ENCODE measurements at places on chromosomes 1 and 21. TPM values are rescaled to one million over a fixed set of nuclear protein-coding genes. Genes with fewer than 3 reads are reported as not detected.

GRCh38 chr1:64019818-64020217 is 183.6 kb upstream of the UBE2U start:
- no peak for DNase-seq

GRCh38 chr21:45607909-45608295 is 35.6 kb upstream of the PCBP3 start:
- DNase-seq, result no peak

DNA sequence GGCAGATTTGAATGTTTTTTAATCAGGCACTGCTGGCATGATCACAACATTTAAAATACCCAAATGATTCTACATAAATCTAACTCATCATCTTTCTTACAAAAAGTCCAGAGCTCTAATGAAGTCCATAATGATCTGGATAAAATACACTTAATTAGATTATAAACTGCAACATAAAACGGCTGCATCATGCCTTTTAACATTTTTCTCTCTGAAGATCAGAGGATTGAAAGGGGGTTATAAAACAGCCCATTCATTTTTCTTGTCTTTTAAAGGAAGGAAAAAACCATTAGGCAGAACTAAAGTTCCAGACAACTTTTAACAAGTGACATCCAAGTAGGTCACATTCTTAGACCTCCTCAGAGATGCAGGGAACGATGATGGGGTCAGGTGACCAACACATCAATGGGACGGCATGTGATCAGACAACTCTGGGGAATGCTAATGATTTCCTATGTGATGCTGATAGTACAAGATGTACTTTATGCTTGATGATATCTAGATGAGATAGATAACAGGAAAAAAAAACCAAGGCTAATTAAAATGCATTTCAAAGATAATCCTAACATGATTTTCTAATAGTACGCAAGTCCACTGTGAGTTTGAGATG is 455.1 kb downstream of the SMYD3 start:
- no peak for DNase-seq

DNA sequence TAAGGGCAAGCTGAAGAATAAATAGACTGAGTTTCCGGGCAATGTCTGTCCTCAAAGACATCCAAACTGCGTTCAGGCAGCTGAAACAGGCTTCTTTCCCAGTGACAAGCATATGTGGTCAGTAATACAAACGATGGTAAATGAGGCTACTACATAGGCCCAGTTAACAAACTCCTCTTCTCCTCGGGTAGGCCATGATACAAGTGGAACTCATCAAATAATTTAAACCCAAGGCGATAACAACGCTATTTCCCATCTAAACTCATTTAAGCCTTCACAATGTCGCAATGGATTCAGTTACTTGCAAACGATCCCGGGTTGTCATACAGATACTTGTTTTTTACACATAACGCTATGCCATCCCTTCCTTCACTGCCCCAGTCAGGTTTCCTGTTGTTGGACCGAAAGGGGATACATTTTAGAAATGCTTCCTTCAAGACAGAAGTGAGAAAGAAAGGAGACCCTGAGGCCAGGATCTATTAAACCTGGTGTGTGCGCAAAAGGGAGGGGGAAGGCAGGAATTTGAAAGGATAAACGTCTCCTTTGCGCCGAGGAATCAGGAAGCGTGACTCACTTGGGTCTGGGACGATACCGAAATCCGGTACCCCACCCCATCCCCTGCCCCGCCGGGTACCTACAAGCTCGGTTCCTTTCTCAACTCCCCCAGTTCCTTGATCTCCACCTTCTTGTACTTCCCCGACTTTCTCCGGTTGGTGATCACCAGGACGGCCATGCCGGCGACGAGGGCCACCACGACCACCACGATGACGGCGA is 1.3 kb downstream of the TACSTD2 start:
- DNase-seq, result no peak

DNA sequence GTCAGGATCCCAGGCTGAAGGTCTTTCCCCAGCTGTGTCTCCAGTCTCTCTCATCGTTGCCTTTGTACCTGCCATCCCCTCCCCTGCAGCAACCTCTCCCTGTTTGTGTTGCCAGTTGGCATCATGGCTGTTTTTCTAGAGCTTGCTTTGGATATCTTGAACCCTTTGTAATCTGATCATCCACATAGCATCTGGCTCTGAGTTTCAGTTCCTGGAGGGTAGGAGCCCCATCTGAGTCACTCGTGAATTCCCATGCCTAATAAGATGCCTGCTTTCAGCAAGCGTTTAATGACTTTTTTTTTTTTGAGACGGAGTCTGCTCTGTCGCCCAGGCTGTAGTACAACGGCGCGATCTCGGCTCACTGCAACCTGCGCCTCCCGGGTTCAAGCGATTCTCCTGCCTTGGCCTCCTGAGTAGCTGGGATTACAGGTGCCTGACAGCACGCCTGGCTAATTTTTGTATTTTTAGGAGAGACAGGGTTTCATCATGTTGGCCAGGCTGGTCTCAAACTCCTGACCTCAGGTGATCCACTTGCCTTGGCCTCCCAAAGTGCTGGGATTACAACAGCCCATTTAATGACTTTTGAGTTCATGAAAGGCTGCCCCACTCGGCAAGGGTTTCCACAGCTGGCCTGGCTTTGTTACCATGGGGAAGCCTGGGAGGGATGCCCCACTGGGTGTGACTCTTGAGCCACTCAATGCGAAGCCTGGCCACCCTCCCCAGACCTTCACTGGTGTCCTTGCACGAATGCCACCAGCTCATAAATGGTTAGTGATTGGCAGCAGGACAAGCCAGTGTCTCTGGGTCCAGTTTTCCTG is 11.9 kb downstream of the ALPL start:
- DNase-seq, result no peak

DNA sequence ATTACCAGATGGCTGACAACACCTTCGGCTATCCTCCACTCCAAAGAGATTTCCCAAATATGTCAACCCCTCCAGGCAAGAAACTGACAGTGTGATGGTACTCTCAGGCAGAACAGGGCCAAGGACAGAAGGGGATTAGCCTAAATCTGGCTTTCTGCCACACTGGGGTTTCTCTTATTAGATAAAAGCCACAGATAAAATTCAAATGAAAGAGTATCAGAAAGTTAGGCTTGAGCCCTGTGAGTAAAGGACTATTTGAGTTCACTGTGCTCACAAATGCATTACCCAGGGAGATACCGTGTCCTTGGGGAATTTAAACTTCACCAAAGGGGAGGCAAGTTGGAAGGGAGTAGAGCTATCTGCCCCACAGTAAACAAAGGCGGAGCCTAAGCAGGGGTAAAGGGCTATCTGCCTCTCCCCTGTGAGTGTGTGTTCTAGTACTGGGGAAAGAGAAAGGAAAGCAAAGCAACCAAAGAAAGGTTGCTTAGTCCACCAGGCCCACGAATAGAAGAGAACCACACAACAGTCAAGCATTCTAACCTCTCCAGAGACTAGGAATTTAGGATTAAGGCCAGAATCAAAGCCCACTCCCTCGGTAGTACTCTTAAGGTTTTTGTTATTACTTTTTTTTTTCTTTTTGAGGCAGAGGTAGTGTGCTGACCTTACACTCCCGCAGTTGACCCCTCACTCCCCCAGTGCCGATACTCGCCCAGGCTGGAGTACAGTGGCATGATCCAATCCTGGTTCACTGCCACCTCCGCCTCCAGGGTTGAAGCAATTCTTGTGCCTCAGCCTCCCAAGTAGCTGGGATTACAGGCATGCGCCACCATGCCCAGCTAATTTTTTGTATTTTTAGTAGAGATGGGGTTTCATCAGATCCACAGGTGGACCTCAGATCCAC is 12.7 kb downstream of the TPM3 start:
- no peak for DNase-seq

- DNase-seq, result no peak
These were observed 79.6 kb downstream of the NEGR1 start for GRCh38 chr1:72202761-72203160.

DNA sequence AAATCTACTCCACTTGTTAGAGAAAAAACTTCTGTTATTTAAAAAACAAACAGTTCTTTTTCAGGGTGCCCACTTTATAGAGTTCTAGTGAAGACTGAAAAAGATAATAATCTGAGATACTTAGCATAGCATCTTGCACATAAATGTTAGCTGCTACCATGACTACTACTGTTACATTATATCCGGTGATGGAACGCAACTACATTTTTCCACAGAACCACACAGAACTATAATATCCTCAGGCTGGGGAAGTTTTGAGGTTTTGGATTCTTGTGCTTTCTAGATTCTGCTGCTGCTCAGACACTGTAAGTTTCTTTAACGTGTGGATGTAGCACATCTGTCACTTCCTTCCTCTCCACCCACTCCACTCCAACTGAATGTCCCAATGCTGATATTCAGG is 110.3 kb downstream of the PTPN14 start:
- DNase-seq, result no peak

- DNase-seq, result no peak
These were observed 2.1 kb downstream of the HEATR1 start for GRCh38 chr1:236602171-236602570.

DNA sequence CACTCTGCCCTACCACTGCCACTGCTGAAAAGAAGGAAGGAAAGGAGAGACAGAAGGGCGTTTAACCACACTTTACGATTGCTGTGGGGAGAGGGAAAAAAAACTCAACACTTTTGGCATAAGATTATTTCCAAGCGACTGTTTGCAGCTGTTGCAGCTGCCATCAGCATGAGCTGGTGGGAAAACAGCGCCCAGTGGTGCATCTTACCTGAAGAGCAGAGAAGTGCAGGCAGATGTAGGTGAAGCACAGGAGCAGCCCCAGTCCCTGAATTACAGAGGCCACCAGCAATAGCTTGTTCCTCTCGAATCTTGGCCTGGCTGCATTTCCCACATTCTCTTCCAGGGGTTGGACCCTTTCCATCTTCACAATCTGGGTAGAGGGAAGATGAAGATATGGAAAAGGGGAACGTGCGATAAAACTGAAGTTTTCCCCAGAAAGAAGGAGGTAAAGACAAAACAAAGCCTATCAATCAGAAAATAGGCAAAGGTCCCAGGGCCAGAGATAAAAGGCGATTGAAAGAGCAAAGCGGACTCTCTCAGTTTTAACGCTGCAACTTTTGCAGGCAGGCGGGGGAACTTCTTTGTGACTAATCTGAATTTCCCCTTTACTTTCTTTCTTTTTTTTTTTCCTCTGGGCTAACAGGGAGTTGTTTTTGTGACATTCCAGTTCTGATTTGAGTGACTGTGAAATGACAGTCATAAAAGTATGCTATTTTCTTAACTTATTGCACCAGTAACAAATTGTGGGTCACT is at the start of gene TNFSF4:
TSS of gene TNFSF4 (minus strand) at position 516 of the 753 bp plus-strand sequence. CDS start at position 361, 155 bp downstream.
- no peak for DNase-seq

DNA sequence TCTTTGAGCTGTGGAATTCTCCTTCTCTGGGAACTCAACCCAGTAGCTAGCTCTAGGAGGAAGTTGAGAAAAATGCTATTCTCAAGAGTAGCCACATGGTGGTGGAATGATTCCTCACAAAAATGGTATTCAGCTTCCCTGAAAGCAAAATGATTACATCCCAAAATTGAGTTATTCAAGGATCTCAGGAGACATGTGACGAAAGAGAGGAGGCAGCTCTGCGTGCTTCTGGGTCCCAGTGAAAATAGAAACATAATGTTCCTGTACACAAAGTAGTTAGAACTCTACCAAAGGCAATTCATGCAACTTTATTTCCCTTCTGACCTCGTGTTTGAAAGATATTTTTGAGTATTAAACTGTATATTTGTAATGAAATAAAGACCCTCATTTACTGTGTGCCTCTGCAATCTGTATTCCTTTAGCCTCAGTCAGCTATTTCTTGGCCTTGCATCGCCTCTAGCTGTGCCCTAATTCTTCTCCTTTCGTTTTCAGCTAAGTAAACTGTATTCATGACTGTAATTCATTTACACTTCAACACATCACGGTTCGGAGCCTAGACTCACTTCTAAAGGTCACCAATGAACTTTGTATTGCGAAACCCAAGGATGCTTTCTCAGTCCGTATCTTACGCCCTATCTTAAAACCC is 167.3 kb downstream of the FASLG start:
- DNase-seq, result no peak

- no peak for DNase-seq
These were observed 98.0 kb downstream of the ADARB1 start for GRCh38 chr21:45172420-45172819.

DNA sequence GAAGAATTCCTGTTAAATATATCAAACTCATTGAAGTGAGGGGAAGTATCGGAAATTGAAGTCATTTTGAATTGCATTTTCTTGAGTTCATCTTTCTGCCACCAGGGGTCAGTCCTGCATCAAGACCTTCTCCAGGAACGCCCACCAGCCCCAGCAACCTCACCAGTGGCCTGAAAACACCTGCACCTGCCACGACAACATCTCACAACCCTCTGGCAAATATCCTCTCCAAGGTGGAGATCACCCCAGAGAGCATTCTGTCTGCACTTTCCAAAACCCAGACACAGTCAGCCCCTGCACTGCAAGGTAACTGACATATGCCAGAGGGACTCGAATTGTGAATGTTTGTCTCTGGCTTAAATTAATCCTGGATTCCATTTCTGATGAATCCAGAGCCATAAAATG is 22.8 kb upstream of the TARS2 start:
- peak; percentile 54 for DNase-seq

DNA sequence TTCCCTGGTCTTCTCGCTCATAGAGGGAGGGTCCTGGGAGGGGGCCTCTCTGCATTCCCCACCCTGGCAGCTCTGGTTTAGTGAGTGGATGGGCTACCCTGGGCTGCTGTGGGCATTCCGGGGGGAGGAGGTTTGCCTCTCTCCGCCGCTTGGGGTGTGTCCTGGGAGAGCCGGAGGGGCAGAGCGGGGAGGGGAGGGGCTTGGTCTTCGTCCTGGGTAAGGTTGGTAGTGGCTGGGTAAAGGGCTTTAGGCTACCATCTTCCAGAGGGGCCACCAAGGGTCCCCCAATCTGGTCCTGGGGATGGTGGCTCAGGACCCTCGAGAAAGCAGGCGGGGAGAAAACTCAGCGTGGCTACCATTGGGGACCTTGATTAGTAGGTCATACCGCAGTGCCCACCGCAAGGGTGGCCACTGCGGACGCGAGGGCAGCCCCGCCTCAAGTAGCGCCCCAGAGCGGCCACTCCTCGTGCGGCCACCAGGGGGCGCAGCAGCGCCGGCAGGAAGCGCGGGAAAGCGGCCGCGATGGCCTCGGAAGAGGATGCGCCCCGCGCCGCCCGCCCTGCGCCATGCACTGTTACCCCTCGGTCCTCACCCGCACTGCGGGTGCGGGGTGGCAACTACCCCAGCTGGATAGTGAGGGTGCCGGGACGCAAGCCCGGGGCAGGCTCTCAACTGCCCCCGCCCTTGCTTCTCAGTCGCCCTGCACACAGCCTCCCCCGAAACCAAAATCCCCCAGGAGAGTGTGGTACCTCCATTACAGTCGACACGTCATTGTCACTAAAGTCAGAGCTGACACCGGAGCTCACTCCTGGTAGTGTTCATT is 44.1 kb upstream of the SLC25A33 start:
- peak; percentile 59 for DNase-seq

- no peak for DNase-seq
These were observed 85.8 kb downstream of the TRABD2B start for GRCh38 chr1:47911424-47911823.

DNA sequence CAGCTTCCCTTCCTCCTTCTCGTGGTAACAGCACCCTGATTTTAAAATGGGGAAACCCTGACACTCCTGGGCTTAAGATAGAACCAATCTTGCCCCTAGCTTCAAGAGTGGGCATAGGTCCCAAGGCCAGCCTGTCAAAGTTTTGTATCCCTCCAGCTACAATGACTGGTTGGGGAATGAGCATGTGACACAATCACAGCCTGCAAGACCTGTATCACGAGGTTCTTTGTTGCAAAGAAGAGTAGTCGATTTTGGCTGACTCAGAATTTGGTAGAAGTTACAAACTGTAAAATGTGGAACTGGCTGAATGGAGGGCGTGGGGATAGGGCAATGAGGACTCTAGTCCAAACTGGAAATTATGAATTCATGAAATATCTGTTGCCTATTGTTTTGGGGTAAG is 18.7 kb downstream of the CTSK start:
- no peak for DNase-seq

The CRYAA gene
- not detected for total RNA-seq

The SLC35F3 gene
- total RNA-seq, result 0.08 TPM

The CR1L gene
- not detected for total RNA-seq

Measured in left cardiac atrium (tissue), 4 donors.